NCI-H1694 (cell line): ENCODE measurements at places on chromosomes 1 and 21.

- DNase-seq: no peak
Observed at GRCh38 chr1:56644064-56644918, 823 bp upstream of the PRKAA2 start.

DNA sequence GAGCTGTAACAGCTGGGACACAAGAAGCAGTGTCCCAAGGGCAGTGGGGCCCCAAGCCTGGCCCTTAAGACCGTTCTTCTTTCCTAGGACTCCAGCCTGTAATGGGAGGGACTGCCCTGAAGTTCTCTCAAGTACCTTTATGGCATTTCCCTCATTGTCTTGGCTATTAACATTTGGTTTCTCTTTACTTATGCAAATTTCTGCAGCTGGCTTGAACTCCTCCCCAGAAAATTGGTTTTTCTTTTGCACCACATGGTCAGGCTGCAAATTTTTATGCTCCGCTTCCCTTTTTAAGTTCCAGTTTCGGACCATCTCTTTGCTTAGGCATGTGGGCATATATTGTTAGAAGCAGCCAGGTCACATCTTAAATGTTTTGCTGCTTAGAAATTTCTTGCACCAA lies 3.1 kb upstream of the MROH9 start:
- DNase-seq: no peak

DNA sequence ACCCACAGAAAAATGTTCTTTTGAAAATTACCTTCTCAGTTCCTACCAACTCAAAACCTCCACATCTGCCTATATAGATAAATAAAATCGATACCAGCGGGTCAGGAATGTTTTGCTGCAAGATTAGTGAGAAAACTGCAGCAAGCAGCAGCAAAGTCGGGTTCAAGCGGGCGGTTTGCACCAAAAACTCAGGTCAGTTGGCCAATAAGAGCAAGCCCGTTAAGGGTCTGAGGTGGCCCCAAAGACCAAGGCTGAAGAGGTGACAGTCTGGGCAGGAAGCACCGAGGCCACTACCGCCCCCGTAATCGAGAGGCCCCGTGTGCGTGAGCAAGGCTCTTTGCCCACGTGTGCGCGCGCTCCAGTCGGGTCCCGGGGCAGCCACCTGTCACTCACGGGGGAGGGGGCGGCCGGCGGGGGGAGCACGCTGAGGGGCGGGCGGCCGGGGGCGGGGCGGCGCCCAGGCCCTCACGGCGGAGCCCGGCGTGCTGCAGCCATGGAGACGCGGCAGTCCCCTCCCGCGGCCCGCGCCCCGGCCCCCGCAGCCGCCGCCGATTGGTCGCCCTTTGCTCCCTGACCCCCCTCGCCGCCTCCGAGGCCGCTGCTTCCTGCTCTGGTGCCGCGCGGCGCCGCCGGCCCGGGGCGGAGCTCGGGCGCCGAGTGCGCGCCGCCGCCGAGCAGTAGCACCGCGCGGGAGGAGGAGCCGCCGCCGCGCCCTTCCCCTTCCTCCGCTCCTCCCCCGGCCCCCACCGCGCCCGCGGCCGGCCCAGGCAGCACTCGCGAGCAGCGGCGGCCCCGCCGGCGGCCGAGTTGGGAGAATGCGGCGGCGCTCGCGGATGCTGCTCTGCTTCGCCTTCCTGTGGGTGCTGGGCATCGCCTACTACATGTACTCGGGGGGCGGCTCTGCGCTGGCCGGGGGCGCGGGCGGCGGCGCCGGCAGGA lies at the start of gene GALNT2:
TSS of gene GALNT2 (plus strand) at position 773 of the 939 bp plus-strand sequence. CDS start at position 816, 43 bp downstream.
- peak; percentile 67 for DNase-seq

DNA sequence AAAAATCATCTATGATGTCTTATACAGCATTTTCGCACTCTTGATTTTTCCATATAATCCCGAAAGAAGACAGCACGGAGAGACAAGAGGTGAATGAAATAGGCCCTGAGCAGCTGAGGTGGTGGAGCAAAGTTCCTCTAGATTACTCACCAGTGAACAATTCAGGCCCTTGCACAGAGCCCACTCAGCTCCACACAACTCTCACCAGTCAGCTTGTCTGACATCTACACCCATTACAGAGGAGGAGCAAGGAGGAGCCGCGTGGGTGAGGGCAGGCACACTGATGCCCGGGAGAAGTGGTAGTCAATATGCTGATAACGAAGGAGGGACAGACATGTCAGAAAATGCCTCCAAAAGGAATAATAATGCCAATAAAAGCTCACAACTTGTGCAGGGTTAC lies 59.9 kb downstream of the DNM3 start:
- DNase-seq: no peak

DNA sequence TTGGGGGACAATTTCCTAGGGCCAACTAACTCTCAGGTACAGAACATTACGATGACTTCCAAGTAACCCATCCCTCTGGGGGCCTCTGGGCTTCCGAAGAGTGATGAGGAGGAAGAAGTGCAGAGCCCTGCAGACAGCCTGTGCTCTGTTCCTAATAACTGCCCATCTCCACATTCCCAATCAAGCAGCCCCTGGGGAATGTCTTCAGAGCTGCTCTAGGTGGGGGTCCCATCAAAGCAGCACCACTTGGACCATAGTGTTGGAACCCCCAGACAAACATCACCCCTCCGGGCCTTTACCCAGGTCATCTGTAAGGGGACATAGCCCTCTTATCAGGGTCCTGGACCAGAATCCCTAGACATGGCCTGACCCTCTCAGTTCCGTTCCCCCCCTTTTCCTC lies 357.3 kb downstream of the NPHP4 start:
- DNase-seq: no peak

GRCh38 chr1:176617881-176618280 lies 154.9 kb downstream of the PAPPA2 start:
- DNase-seq: no peak

GRCh38 chr1:20921285-20921684 lies 134.2 kb upstream of the HP1BP3 start:
- DNase-seq: no peak

DNA sequence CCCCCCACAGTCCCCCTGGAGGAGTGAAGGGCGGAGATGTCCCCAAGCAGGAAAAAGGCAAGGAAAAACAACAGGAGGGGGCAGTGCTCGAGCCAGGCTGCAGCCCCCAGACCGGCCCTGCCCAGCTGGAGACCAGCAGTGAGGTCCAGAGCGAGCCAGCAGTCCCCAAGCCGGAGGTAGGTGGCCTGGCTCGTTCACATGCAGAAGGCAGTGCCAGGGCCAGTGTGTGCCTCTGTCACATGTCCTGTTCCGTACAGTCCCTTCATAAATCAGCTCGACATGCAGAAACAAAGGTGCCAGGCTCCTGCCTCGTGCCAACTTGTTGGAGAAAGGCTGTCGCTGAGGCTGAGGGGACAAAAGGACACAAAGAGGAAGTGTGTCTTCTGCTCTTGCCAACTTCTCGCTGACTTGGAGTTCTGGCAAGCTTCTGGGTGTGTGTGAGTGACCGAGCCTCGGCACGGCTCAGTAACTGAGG lies 24.1 kb upstream of the MPZL1 start:
- no peak for DNase-seq

GRCh38 chr1:15833069-15833679 lies 14.3 kb upstream of the SPEN start:
- no peak for DNase-seq

GRCh38 chr1:51392241-51392640 lies 61.9 kb upstream of the TTC39A start:
- DNase-seq: no peak
